Stimulated activated effector memory CD8-positive, alpha-beta T cell treated with anti-CD3 and anti-CD28 coated beads, Interleukin-12 subunit alpha, Interleukin-12 subunit beta, amount 100 ng/mL, for 72 hours (primary cell): ENCODE measurements at places on chromosomes 7 and 10.

DNA sequence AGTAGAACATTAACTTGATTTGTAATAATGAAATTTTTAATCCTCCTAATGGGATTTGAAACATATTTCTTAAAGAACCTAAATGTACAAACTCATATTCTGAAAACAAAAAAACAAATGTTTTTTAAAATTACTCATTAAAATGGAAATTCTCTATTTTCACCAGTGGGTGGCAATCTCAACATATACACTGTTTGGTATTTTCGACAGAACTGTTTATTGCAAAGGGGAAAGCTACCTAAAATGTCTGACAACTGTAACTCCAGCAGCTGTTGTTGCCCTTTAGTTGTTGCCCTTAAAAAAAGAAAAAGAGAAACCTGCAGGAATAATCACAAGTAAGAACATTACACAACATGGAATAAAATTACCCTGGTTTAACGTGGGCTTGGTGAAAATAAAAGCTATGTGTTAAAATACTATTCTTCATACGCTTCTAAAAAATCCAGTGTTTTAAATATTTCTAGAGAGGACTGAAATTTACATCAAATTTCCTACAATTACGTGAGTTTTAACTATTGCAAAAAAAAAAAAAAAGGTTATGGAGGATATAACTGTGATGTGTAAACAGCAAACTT, 54.5 kb downstream of the COL1A2 start:
- DNase-seq = no peak

DNA sequence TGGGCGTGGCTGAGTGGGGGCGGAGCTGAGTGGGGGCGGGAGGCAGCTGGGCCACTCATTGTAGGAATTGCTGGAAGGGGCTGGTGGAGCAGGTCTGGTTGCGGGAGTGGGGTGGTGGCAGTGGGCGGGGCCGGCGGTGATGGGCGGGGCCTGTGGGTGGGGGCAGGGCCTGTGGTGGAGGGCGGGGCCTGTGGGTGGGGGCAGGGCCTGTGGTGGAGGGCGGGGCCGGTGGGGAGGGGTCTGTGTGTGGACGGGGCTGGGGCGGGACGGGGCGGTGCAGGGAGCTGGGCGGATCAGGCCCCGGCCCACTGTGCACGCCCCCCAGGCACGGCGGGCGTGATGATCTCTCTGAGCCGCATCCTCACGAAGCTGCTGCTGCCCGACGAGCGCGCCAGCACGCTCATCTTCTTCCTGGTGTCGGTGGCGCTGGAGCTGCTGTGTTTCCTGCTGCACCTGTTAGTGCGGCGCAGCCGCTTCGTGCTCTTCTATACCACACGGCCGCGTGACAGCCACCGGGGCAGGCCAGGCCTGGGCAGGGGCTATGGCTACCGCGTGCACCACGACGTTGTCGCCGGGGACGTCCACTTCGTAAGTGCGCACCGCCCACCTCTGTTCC, 14.0 kb downstream of the SLC29A4 start:
- peak; percentile 56 for DNase-seq

DNA sequence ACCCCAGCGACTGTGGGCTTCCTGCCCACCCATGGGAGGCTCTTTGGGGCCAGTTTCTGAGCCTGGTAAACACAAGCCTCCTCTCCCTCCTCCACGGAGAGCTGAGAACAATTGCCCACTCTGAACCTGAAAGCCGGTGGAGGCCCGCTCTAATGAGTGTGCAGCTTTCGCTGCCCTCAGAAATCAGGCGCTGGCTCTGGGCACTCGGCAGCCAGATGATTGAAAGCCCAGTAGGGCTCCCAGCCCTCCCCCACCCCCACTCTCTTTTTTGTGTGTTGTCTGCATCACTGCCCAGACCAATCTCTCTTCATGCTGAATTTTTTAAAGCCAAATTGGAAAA, 438.9 kb downstream of the RPS24 start:
- no peak for DNase-seq

DNA sequence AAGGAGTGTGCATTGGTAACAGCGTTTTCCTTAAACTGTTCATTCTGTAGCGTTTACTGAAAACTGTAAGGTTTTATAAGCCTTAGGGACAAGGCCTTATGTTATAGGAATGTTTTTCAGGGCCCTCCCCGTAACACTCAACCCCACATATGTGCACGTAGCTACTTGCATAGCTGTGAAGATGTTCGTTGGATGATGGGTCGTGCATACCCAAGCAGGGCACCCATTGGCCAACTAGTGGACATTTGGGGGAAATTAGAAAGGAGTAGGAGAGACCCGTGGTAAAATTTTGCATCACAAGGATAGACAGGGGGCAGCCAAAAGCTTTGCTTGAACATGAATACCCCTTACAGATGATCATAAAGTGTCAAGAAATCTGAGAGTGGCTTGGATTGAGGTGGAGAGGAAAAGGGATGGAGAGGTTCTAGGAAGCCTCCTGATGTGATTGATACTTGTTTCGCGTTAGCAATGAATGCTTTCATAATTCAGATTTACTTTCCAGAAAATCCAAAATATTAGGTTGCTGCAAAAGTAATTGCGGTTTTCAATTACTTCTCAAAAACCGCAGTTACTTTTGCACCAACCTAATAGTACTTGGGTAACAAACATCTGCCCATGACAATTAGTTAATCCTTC, 878 bp downstream of the SEC61A2 start:
- peak; percentile 71 for DNase-seq

DNA sequence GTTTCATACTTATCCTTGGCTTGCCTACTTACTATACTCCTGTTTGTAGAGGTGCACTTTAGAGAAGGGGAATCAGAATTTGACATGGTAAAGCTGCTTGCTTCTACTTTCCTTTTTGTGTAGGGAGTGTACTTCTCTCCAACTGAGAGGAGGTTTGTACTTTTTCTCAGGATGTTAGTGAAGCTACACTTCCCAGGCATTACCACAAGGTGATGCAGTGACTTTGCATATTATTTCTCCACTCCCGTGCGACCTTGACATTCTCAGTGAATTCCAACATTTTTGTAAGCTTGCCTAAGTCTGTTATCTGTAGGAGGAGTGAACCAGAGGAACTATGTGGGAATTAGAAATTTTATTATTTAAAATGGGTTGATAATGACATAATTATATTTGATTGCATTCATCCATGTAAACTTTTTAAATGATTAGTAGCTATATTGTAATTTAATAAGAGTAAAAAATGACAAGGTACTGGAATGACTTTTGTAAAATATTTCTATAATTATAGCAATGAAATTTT, 5.2 kb downstream of the TAX1BP1 start:
- no peak for DNase-seq

DNA sequence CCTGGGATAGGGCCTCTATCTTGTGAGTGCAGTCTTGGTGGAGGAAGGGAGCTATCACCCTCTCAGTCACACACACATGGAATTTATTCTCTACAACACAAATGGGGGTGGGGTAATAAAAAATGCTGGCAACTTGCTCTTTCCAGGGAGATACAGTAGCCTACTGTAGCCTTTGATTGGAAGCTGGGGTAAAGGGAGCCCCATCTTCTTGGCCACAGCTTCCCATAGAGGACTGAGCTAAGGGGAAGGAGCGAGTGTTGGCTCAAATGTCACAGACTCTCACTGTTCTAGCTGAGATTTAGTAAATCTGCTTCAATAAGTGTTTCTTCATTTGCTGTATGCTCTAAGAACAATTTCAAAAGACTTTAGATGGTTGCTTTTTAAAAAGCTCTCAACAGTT, 222.2 kb upstream of the CXCL12 start:
- no peak for DNase-seq
